ENCODE measurements at places on chromosomes 5 and 9.

GRCh38 chr5:12095808-12096281 lies 191.6 kb upstream of the CTNND2 start:
- DNase-seq = no peak

DNA sequence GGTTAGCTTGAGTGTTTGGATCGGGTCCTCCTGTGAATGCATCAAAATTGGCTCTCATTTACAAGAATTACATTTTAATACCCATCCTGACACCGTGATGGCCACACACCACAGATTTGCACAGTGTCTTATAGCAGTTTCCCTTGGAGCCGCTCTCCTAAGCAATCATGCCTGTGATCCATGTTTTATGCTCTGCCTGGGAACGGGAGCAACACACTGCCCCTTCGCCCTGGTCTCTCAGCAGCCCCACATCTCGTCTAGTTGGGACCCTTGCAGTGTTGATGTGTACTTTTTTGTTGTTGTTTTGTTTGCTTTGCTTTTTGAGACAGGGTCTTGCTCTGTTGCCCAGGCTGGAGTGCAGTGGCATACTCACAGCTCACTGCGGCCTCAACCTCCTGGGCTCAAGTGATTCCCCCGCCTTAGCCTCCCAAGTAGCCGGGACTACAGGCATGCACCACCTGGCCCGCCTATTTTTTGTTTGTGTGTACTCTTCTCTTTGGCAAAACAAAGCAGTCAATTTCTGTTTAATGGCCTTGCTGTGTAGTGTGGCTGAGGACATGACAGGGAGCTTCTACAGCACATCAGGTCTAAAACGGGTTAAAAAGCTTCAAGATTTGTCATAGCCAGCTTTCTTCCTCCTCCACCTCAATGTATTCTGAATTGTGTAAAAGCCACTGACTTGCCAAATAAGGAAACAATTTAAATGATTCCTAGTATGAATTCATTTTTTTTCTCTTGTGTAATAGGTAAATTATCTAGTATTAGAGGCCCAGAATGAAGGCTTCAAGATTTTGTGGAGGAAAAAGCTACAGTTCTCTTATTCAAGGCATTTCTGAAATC lies 101.6 kb upstream of the TBCA start:
- DNase-seq = no peak

GRCh38 chr9:94982211-94982610 lies 255.7 kb downstream of the AOPEP start:
- no peak for DNase-seq

DNA sequence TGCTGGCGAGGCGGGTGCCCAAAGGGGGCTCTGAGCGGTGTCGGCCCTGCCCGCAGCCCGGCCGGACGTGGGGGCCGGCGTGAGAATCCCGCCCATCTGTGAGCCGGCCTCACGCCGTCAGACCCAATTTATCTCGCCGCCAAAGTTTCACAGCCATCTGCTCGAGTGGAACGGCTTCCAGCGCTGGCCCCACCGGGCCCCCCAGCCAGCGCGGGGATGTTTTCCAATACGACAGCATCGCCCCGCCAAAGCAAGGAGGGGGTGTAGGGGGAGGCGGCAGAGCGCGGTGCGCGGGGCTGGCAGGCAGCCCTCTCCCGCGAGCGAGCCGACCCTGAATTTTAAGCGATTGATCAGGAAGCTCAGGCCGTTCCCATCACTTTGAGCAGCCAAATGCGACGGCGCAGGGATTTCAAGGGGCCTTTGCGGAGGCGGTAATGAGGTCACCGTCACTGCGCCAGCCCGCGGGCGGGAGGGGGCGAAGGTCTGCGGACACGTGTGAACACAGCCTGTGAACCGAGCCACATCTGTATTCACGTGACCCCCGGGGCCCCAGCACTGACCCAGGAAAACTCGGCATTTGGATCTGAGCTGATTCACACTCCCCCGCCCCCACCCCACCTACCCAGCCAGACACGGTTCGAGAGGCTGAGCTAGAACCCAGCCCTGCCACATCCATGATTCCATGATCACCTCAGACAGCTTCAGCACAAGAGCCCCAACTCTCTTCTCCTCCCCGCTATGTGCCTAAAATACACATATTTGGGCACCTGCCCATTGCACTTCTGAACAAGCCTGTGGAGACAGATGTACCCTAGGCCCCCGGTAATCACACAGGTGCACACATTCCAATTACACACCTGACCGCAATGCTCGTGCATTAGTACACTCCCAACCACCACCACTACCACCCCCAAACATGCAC lies 47.8 kb upstream of the PSD2 start:
- DNase-seq = peak; percentile 89

- DNase-seq = no peak
These were observed 62.7 kb downstream of the RETREG1 start for GRCh38 chr5:16554110-16554509.

DNA sequence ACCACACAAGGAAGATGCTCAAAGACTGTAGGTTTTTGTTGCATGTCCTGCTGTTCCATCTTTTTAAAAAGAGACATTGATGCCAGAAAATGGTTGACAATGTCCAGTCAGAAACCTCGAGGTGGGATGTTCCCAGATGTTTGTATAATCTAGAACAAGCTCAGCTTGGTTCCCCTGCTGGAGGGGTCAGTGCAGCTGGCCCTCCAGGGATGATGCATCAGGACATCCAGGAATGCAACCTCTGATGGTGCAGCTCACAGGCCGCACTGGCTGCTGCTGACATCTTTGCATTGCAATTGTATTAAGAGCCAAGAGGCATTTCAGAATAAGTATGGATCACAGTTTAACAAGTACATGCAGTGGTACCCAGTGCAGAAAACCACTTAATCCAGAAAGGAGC lies 122.4 kb downstream of the MED10 start:
- DNase-seq = no peak
